Retinal pigment epithelial cell (primary cell): ENCODE measurements at places on chromosomes 5 and 9.
A peak's percentile ranks its signal among the peaks of the same experiment; 100 is the strongest.

DNA sequence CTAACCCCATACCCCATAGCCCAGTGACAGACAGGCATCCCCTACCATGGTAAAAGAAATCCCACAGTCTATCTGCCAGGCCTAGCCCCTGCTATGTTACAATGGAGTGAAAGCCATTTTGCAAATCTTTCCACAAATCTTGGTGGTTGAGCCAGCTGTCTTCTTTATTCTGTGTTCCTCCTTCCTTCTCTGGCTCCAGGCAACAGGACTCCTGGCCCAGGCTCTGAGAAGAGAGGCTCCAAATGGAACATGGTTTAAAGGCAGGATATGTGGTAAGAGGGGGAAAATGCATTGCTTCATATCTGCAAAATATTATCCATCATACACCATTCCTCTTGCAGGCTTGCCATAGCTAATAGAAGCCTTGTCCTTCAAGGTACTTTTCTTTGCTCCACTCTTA is 25.2 kb downstream of the FGF1 start:
- no peak for DNase-seq

- DNase-seq: no peak
These were observed 628 bp downstream of the HOMER1 start for GRCh38 chr5:79513308-79513703.

- DNase-seq: peak; percentile 34
These were observed 809 bp downstream of the HNRNPAB start for GRCh38 chr5:178204935-178205748.

DNA sequence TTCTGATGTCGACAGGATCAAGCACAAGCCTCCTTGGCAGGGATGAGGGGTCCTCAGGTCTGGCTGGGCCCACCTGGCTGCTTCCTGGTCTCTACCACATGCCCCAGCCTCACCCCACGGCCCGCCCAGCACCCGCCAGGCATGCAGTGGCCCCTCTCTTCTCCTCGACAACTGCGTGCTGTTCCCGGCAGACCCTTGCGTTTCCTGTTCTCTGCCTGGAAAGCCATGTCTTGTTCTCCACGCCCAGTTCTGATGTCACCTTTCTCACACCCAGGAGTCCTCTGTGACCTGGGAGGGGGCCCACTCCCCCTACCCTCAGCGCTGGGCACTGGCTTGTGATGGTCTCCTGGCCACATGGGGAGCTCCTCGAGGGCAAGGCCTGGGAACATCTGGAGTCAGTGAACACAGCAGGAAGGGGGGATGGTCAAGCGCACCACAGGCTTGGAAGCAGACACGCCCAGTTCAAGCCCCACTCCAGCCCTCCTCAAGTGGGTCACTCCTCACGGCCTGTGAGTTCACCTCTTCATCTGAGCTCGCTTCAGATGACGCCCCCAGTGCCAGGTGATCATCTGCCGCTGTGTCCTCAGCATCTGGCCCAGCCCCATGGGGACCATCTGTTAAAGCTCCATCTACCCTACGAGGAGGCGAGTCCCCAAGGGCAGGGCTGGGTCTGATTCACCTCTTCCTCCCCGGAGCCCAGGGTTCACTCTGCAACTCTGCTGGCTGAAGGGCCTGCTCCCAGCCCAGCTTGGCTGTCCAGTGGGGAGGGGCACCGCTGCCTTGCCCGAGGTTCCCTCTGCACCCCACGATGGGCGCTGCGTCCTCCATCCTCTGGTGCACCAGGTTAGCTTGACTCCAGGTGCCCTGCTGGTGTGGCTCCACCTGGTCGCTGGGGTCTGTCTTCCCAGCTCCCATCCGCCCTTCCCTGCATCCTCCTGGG is 133.2 kb upstream of the PHYKPL start:
- no peak for DNase-seq
